ENCODE measurements at places on chromosomes 7 and 10.

GRCh38 chr7:157909370-157909769, 572.6 kb downstream of the DNAJB6 start:
- peaks cover 7% of the 10 kb centered on the region for H3K4me1 ChIP-seq
- H3K4me3 ChIP-seq: no peak overlapping the region
- no peaks in the 10 kb centered on the region for H3K27me3 ChIP-seq

DNA sequence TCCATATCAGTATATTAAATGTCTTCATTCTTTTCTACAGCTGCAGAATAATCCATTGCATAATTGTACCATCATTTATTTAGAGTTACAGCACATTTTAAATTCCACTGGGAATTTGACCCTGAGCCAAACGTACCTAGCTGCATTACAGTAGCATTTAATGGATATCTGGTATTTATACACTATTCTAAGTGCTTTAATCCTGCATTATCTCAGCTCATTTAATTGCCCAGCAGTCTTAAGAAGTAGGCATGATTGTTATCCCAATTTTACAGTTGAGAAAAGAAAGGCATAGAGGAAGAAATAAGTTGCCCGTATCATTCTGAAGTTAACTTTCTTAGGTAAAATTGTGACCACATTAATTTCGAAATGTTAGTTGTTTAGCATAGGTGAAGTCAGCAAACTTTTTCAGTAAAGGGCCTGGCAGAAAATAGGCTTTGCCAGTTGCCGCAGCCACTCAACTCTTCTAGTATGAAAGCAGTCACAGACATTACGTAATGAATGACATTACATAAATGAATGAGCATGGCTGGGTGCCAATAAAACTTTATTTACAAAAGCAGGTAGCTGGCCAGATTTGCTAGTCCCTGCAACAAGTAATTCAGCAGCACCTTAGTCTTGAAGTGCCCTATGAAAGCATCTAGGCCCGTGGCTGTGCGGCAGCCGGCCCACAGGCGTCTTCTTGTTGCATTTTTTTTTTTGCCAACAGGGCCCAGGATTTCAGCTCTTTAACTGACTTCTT, 30.0 kb downstream of the GUSB start:
- no peak for DNase-seq
- H3K36me3 ChIP-seq: peaks cover 4% of the 10 kb centered on the region
- no peaks in the 10 kb centered on the region for H3K27me3 ChIP-seq
- no peak overlapping the region for H3K27ac ChIP-seq

GRCh38 chr7:134701272-134701671, 54.6 kb downstream of the BPGM start:
- H3K27me3 ChIP-seq: no peaks in the 10 kb centered on the region
- no peak overlapping the region for H3K27ac ChIP-seq

DNA sequence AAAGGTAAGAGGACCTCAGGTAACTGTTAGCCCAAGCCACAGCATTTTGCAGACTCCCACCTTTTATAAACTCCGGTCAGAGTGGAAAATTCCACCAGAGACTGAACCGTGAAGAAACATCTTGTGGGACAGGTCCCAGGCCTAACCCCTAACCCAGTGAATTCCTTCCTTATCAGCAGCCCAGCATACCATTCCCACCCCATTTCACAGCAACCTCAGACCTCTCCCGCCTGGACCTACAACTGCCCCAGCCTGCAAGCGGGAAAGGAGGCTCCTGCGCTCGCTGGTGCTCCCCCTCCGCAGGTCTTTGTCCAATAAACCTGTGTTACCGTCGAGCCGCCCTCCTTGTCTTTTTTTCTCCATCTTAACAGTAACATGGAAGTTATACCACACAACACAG, 736.6 kb downstream of the MAGI2 start:
- no peak overlapping the region for H3K4me3 ChIP-seq
- H3K27me3 ChIP-seq: no peaks in the 10 kb centered on the region
- peak overlapping the region; percentile 73 for H3K27ac ChIP-seq
- no peak for DNase-seq

DNA sequence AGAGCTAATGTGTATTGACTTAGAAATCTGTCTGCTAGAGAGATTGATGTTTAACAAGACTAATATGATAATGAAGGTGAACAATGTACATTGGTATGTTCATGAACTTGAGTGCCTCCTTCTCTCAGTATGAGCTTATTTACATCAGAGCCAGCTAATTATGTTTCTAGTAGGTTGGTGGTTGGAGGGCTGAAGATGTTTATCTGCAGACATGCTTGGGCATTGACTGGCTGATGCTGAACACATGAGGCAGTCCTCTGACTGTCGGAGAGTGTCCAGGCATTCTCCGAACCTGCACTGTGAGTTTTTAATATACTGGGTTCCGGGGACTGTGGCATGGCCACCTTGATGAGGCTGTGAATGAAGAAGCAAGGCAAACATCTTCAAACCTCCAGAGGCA, 47.5 kb downstream of the BMPER start:
- no peak overlapping the region for H3K4me3 ChIP-seq
- no peaks in the 10 kb centered on the region for H3K27me3 ChIP-seq
- H3K27ac ChIP-seq: no peak overlapping the region
- DNase-seq: no peak
- H3K36me3 ChIP-seq: no peaks in the 10 kb centered on the region
- no peaks in the 10 kb centered on the region for H3K4me1 ChIP-seq

DNA sequence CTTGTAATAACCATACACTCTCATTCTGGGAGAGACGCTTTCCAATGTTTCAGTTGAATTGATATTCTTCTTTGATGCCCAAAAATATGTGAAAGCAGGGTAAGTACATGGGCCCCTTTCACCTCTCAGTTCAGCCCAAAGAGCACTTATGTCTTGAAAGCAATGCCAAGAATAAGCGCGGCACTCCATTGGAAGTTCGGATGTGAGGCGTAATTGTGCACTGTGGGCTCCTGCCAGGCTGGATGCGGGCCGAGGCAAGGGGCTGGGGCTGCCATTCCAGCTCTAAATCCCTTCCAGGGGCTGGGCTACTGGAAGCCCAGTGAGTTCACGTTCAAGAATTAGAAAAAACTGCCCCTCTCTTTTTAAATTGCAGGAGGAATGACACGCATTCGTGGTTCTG, 113.8 kb downstream of the EBF3 start:
- H3K27ac ChIP-seq: no peak overlapping the region
- no peaks in the 10 kb centered on the region for H3K36me3 ChIP-seq
- DNase-seq: no peak
- H3K4me1 ChIP-seq: peaks cover 27% of the 10 kb centered on the region
- H3K27me3 ChIP-seq: no peaks in the 10 kb centered on the region

GRCh38 chr10:130691776-130692175, 555.6 kb downstream of the GLRX3 start:
- H3K27ac ChIP-seq: no peak overlapping the region
- peaks cover 18% of the 10 kb centered on the region for H3K27me3 ChIP-seq
- H3K4me1 ChIP-seq: no peaks in the 10 kb centered on the region
- H3K4me3 ChIP-seq: no peak overlapping the region
- DNase-seq: no peak

DNA sequence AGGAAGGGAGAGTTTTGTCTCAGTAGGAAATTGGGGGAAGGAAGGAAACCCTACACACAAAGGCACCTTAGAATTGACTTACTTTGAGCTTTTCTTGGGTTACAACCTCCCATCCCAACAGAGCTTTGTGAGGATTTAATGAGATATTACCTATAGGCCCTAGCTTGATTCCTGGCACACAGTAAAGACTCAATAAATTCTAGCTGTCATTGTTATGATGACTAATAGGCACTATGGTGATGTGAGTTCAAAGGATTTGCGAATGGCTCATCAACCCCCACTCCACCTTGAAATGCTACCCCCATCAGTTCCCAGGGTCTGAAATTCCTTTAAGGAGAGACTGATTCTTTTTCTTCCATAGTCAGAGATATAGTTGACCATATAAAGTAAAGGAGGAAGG, 67.9 kb upstream of the SMNDC1 start:
- no peak for DNase-seq
- peaks cover 15% of the 10 kb centered on the region for H3K4me1 ChIP-seq
- no peak overlapping the region for H3K27ac ChIP-seq
- H3K36me3 ChIP-seq: no peaks in the 10 kb centered on the region
- H3K27me3 ChIP-seq: no peaks in the 10 kb centered on the region
- no peak overlapping the region for H3K4me3 ChIP-seq

Measured in neural crest cell (in vitro differentiated cells).